Glutamatergic neuron (in vitro differentiated cells): ENCODE measurements at places on chromosomes 1 and 21.

GRCh38 chr1:10528066-10529014 lies 53.6 kb downstream of the PEX14 start:
- DNase-seq = no peak

GRCh38 chr1:192702212-192702902 lies 66.4 kb downstream of the RGS13 start:
- no peak for DNase-seq

DNA sequence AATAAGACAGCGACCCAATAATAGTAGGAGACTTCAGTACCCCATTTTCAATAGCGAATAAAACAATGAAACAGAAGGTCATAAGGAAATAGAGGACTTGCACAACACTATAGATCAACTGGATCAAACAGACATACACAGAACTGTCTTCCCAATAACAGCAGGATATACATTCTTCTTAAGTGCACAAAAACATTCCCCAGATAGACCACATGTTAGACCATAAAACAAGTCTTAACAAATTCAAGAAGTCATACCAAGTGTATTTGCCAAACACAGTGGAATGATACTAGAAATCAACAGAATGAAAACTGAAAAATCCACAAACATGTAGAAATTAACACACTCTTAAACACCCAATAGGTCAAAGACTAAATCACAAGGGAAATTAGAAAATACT lies 78.0 kb downstream of the LBR start:
- no peak for DNase-seq

DNA sequence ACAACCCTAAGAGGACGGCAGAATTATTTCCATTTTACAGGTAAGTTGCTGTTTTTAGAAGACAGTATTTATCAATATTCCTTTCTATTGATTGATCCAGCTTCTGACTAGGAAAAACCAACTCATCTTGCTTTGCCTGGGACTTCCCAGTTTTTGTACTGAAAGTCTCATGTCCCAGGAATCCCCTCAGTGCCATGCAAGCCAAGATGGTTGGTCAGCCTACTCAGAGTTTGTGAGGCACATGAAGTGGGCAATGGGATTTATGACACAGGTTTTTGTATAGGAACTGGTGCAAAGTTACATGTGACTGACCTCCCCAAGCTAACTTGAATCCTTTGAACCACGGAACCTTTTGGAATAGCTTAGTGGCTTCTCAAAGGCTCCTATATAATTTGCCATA lies 45.5 kb downstream of the GNG12 start:
- DNase-seq = no peak

GRCh38 chr1:36322041-36322785 lies 1.2 kb downstream of the EVA1B start:
- DNase-seq = no peak

- no peak for DNase-seq
Observed at GRCh38 chr21:25370311-25370744, 237.0 kb downstream of the MRPL39 start.
